ENCODE measurements at places on chromosomes 1 and 21. TPM values are rescaled to one million over a fixed set of nuclear protein-coding genes. Genes with fewer than 3 reads are reported as not detected.
A peak's percentile ranks its signal among the peaks of the same experiment; 100 is the strongest.

GRCh38 chr1:73042403-73042802 lies 760.1 kb upstream of the NEGR1 start:
- no peak for DNase-seq

DNA sequence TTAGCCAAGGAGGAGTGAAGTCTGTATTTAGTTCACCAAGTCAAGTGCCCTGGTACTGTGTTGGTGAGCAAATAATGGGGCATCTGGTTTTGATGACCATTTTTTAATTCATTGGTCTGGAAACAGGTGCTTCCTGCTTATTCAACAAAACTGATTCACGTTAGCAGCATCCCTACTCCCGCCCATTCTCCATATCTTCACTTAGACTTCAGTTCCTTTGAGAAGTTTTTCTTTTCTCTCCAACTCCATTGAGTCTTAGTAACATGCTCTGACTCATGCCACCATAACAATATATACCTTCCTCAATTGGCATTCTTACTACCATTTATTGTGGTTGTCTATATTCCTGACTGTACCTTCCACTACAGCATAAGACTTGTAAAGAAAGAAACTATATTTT lies 468.9 kb downstream of the DPYD start:
- DNase-seq, result no peak

DNA sequence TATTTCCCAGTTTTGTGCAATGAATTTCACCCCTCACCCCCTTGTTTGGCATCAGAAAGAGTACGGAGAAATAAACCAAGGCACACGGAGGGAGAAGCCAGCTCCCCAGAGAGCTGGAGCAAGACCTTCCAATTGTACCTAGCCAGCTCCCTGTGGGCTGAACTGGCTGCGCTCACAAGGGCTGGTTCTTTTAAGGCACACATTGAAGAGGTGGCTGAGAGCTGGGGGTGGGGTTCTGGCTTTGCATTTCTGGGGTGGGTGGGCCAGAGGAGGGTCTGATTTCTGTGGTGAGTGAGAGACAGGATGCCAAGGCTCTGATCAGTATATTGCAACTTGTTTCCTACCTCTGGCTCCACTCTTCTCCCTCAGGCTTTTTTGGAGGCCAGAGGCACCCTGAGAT lies 39.5 kb upstream of the NFASC start:
- DNase-seq, result no peak

DNA sequence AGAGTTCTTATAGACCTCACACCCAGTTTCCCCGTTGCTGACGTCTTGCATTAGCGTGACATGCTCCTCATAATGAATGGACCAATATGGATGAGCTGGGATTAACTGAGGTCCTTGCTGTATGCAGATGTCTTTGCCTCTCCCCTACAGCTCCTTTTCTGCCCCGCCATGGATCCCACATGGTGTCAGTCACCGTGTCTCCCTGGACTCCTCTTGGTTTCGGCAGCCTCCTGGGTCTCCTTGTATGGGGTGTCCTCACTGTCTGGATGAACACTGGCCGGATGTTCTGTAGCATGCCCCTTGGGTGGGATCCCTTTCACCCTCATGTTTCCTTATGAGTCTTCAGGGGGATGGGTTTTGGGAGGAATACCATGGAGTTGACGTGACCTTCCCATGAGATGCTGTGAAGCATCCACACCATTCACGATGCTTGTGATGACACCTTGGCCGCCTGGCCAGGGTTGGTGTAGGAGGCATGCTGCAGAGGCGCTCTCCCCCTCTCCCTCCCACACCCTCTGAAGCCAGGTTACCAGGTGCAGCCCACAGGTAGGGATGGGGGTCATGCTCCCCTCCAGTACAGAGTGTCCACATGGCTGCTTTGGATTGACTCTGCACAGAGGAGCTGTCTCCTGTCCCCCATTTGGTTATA lies 4.4 kb downstream of the GJC2 start:
- DNase-seq, result peak; percentile 25

GRCh38 chr1:218588540-218589172 lies 243.5 kb downstream of the TGFB2 start:
- peak; percentile 36 for DNase-seq

GRCh38 chr1:26349188-26349876 lies 4.6 kb downstream of the CRYBG2 start:
- DNase-seq, result no peak

Gene EPHA2
- polyA plus RNA-seq, result 19.5 TPM

Gene RAB13
- polyA plus RNA-seq, result 163 TPM

Gene MYCL
- 10.2 TPM for polyA plus RNA-seq

GRCh38 chr1:86259390-86259789 lies 102.8 kb upstream of the COL24A1 start:
- no peak for DNase-seq

DNA sequence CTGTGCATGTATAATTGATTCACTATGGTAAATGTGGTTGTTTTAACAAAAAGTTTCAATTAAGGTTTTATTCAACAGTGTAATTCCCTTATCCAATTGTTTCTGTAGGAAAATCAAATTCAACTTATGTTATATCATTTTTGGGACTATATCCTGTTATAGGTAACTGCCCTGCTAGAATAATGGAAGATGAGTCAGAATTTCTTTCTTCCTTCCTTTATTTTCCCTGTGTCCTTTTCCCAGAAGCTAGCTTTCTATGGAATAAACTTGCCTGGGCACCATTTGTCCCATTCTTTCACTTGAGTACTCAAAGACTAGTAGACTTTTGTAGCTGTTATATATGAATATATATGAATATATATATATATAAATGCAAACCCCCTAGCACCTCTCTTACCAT lies 301.3 kb downstream of the TM2D1 start:
- DNase-seq, result no peak

Gene GSTM5
- polyA plus RNA-seq, result 69.1 TPM

DNA sequence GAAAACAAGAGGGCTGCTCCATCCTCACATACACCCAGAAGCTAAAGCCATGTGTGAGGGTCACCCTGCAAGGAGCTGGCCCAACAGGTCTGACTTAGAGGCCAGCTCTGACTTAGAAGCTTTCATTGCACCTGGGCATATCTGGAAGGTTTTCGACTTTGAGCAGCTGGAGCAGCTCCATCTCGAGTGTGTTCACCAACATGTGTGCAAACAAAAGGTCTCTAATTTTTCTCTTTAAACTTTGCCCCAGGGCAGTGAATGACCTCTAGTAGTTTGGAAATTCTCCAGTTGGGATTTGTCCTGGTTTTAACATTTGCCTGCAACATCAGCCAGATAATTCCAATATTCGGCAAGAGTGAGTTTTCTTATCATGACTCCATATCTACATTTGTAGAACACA lies 108.3 kb downstream of the TNR start:
- DNase-seq, result no peak

DNA sequence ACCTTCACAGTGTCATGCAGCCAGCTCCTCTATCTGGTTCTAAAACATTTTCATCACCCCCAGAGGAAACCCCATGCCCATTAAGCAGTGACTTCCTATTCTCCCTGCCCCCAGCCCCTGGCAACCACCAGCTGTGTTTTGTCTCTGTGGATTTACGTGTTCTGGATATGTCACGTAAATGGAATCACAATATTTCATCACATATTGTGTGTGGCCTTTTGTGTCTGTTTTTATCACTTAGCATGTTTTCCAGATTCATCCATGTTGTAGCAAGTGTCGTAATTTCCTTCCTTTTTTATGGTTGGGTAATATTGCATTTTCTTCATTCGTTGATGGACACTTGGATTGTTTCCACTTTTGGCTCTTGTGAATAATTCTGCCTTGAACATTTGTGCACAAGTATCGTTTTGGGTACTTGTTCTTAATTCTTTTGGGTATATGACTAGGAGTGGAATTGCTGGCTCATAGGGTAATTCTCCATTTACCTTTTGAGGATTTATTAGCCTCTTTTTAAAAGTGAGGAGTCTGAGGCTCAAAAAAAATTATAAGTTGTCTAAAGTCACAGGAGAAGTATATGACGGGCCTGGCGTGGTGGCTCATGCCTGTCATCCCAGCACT lies 127.0 kb downstream of the MRPS6 start:
- DNase-seq, result no peak
